ENCODE measurements at places on chromosomes 6 and 20. TPM values are rescaled to one million over a fixed set of nuclear protein-coding genes. Genes with fewer than 3 reads are reported as not detected.

The CD83 gene
- 85.1 TPM for polyA plus RNA-seq

The MCCD1 gene
- polyA plus RNA-seq = not detected

The BPIFB1 gene
- polyA plus RNA-seq = not detected

The DACT2 gene
- not detected for polyA plus RNA-seq

The MAP3K4 gene
- polyA plus RNA-seq = 17.0 TPM

The KCNS1 gene
- 2.7 TPM for polyA plus RNA-seq

The TREML1 gene
- not detected for polyA plus RNA-seq

The BEND3 gene
- polyA plus RNA-seq = 0.28 TPM

The SLC25A27 gene
- 97.0 TPM for polyA plus RNA-seq

The TULP1 gene
- polyA plus RNA-seq = not detected

The DEF6 gene
- polyA plus RNA-seq = 0.66 TPM

The PTCRA gene
- not detected for polyA plus RNA-seq

The SEMG1 gene
- not detected for polyA plus RNA-seq

The MPIG6B gene
- not detected for polyA plus RNA-seq

The LRRC73 gene
- 6.4 TPM for polyA plus RNA-seq

The MYL9 gene
- polyA plus RNA-seq = not detected

The NDUFAF4 gene
- polyA plus RNA-seq = 978 TPM

The TNFRSF6B gene
- not detected for polyA plus RNA-seq

The EBF4 gene
- not detected for polyA plus RNA-seq

The LY6G6F gene
- not detected for polyA plus RNA-seq

The RNGTT gene
- 11.8 TPM for polyA plus RNA-seq

The RIPPLY2 gene
- polyA plus RNA-seq = 54.9 TPM

The ENPP5 gene
- 295 TPM for polyA plus RNA-seq

The SLC24A3 gene
- 1.2 TPM for polyA plus RNA-seq

All from Purkinje cell (primary cell).